Endothelial cell (in vitro differentiated cells): ENCODE measurements at places on chromosomes 3 and 15. TPM values are rescaled to one million over a fixed set of nuclear protein-coding genes. Genes with fewer than 3 reads are reported as not detected.

- no peak for DNase-seq
These were observed 34.4 kb upstream of the HCN4 start for GRCh38 chr15:73403171-73403570.

DNA sequence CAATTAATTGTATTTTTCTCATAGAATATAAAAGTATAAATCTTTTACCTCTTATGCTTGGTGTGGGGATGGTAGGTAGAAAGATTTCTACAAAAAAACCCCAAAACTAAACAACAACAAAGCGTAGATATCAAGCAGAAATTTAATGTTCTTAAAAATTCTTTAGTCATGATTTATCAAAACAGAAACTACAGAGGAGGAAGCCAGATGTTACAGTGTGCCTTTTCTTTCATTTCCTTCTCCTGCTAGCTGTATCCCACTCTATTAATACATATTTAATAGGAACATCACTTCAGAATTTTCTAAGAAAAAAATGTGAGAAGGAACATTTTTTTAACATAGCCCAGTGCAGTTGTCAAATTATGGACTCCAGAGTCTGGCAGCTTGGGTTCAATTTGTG lies 420.6 kb downstream of the TUSC7 start:
- DNase-seq: no peak

CAND2 gene
- total RNA-seq: 1.8 TPM

GRCh38 chr3:155619118-155619915 lies 125.6 kb downstream of the PLCH1 start:
- DNase-seq: no peak

DNA sequence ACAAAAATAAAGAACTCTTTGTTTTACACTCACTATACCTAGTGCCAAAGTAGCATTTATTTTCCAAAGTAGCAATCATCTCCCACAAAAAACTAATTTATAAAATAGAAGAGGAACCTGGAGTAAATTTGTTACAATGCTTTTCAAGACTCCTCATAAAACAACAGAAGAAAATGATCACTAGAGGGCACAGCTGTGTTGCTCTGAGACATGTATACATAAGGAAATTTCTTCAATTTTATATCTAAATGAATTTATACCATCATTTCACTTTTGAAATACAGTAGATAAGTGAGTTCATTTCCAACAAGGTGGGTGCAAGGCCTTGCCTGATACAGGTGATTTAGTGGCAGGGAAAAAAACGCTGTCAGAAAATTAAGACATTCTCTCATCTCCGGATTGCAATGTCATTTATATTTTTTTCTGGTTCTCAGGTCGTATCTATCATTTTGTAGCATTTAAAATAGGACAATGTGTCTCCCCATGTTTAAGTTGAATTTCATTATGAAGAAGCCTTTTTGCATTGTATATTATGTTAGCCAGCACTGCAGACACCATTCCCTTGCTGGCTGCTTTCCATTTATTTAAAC lies 25.3 kb upstream of the ARHGEF26 start:
- DNase-seq: no peak

DNA sequence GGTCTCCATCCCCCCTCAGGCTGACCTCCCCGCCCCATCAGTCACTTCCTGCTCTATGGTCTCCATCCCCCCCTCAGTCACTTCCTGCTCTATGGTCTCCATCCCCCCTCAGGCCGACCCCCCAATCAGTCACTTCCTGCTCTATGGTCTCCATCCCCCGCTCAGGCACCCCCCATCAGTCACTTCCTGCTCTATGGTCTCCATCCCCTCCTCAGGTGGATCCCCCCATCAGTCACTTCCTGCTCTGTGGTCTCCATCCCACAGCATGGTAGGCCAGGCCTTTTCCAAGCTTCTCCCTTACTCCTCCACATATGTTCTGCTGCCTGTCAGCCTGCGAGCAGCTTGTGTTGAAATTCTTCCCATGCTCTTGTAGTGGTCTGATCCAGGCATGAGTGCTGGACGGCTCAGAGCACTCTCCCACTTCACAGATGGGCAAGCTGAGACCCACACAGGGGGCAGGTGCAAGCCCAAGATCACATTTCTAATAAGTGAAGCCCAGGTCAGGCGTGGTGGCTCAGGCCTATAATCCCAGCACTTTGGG lies 36.8 kb downstream of the BDH1 start:
- no peak for DNase-seq

DNA sequence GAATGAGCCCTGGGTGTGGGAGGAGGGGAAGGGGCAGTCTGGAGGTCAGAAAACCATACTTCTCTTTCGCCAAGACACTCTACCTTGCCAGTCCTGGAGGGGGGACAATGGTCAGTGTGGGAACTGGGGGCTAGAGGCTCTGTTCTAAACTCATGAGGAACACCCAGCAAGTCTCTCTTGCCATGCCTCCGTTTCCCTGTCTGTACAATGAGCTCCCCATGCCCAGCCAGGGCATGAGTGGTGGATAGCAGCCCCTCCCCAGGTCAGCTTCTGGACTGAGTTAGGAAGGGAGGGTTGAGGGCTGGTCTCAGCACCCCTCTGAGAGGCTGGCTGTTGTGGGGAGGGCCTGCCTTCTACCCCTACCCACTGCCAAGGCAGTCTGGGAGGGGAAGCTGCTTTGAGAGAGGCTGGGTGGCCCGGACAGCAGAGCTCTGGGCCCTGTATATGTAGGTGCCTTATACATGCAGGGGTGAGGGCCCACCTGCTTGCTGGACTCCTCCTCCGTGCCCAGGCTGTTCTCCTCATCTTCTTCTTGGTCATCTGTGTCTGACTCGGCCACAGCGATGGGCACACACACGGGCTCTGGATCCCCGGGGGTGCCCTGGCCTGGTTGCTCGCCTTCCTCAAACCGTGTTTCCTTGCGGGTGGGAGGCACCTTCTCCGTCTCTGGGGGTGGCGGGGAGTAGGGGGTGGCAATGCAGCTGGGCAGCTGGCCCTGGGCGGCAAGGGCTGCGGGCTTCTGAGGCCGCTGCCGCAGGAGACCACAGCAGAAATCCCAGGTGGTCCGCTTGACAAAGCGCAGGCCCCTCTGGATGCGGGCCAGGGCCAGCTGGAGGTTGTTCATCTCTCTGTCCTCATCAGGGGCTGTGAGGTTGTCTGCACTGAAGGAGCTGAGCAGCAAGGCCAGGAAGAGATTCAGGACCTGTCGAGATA lies 68.8 kb downstream of the SCN5A start:
- no peak for DNase-seq
